ENCODE measurements at places on chromosomes 4 and X.

DNA sequence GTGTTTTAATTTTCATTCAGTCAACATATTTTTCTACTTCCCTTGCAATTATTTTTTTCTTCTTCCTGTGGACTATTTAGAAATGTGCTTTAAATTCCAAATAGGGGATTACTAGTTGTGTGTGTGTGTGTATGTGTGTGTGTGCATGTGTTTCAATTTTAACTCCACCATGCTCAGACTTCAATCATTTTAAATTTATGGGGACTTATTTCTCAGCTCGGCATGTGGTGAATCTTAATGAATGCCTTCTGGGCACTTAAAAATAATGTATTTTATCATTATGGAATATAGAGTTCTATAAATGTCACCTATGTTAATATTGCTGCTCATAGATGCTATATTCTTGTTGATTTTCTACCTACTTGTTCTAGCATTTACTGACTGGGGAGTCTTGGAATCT is 465.6 kb upstream of the PRKX start:
- DNase-seq, result no peak

DNA sequence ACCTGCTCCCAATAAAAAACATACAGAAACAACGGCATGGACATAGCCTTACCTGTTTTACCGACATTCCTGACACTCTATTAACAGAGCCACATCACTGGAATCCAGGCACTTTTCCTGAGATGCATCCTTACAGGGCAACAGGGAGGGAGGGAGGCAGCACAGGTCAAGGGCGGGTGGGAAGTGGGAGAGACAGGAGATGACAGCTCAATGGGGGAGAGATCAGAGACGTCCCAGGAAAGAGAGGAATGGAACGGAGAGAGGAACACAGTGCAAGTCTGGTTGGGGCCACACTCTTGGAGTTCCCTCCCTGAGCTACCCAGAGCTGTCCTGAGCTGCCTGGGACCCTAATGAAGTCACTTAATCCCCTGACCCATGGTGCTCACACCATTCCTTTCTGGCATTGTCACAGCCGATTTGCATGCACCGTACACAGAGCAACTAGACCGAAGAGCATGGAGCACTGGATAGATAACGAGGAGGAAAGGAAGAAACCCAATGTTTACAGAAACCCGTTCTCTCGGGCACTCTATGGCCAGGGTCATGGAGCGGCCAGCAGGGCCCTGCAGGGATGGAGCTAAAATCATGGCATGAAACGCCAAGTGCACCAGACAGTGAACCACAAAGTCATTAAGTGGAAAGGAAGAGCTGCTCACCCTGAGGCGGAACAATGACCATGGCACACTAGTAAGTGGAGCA is 93.1 kb downstream of the NSUN7 start:
- DNase-seq, result no peak

DNA sequence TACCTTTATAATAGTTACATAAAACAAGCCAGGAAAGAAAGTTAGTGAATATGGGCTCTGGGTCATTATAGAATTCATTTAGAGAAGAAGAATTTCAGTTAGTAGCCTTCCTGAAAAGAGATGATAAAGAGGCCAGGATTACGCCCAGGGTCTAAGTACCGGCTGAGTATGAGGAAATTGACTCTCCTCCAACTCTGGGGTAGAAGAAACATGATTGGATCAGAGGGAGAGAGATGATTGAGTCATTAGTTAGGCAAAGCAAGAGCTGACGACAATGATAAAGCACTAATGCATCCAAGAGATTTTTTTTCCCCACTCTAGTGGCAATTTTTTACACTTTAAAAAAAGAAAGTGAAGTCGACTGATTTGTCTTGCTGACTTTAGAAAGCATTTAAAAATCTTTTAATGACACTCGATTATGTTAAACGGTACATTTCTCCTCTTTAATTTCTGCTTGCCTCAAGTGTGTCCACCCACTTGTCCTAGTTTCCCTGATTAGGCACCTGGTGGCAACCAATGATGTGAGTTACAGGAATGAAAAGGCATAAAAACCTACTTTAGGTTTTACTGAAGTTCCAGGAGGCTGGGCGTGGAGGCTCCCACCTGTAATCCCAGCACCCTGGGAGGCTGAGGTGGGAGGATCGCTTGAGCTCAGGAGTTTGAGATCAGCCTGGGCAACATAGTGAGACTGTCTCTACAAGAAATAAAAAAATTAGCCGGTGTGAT is 37.3 kb upstream of the IGFBP7 start:
- peak; percentile 45 for DNase-seq

- DNase-seq, result no peak
Measured at GRCh38 chr4:127832585-127832984, 48.1 kb upstream of the PLK4 start.

DNA sequence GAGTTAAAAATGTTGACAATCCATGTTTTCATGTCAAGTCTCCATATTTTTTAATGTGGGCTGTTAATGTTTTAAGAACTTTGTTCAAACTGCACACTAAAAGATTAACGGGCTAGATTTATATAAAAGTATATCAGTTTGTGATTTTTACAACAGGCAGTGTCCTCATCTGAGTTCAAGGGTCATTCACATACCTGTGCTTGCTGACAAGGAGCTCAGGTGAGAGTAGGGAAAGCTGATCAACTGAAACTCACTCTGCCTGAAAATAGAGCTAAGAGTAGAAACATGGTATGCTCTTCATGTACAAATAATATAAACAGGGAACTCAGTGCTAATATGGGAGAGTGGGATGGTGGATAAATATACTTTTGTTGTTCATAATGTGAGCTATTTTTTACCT is 102.3 kb upstream of the DKK2 start:
- no peak for DNase-seq

- DNase-seq, result no peak
Measured at GRCh38 chr4:76156635-76157034, 8.4 kb upstream of the NUP54 start.

Measured in fibroblast of skin of left biceps (primary cell).